ENCODE measurements at places on chromosomes 2 and 18.

DNA sequence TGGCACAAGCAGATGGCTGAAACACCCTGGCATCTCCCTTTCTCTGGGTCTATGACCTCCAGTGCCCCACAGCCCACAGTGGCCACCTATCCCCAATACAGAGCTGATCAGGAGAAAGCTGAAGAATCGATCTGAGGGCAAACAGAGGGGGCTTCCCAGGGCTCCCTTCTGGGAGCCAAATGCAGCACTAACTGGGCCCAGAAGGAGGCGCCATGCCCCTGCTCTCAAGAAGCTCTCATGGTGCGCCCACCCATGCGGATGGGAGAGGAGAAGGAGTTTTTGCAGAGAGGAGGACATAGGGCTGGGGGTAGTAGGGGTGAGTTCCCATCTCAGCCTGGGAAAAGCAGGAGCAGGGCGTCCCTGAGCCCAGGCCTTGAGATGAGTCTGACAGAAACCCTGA is 787.3 kb upstream of the RAB6C start:
- DNase-seq, result no peak

GRCh38 chr18:74153377-74153776 is 5.1 kb downstream of the TIMM21 start:
- no peak for DNase-seq

DNA sequence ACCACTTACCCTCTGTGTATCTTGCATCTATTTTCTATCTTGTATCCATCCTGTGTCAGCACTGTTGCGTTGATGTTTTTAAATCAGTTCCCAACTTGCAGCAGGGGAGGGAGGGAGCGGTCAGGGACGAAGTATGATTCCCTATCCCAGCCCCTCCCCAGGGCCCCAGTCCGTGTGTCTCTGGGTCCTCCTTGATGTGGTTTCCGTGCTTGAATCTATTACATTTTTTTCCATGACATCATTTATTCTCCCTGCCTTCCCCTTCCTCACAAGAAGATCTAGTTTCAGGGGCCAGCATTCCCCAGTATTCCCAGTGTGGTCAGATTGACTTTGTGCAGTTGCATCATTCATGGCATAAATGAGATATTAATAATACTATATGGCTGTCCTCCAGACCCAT is 479.3 kb downstream of the PTPRM start:
- peak; percentile 43 for DNase-seq

- peak; percentile 31 for DNase-seq
Measured at GRCh38 chr2:168705534-168706470, 96.6 kb upstream of the NOSTRIN start.

DNA sequence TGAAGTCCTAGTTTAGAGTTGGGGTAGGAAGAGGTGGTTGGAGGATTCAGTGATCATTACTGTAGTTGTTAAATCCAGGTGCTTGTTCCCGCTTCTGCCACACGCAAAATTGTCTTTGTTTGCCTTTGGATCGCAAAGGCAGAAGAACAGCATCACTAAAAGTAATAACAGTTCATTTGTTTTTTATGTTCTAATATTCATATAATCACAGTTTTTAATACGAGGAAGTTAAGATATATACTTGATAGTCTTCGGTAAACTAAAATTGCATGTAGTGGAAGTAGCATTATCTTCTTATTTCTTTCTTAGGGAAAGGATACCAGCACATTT is 365 bp downstream of the NDUFB3 start:
- no peak for DNase-seq

DNA sequence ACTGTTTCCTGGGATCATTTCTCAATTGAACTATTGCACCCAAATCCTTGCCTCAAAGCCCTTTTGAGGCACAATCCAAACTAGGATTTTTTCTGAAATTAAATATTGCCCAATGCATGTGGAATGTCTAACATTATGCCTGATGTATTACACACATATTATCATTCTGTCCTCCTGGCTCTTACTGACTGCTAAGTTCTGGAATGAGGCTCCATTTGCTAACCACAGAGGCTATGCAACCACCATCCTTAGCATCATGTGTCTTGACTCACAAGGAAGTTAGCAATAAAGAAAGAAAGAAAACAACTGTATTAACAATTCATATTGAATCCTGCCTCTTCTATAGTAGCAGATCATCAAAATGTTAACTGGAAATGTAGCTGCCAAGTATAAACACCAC is 1142.7 kb downstream of the CNTNAP5 start:
- DNase-seq, result peak; percentile 71

DNA sequence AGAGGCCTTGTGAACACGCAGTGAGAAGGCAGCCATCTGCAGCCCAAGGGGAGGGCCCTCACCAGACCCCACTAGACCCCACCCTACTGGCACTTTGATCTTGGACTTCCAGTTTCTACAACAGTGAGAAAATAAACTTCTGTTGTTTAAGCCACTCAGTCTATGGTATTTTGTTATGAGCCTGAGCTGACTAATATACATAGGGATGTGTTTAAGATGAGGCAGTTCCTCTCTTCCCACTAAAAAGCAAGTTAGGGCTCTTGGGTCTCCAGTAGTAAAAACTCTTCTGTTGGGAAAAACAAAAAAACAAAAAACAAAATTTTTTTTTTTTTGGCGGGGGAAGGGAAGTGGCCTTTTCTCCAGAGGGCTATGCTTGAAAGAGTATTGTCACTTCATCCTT is 233.2 kb upstream of the SMAD7 start:
- DNase-seq, result peak; percentile 60

GRCh38 chr2:35887146-35887545 is 468.4 kb upstream of the CRIM1 start:
- no peak for DNase-seq

GRCh38 chr2:159762075-159762474 is 35.9 kb downstream of the CD302 start:
- no peak for DNase-seq

GRCh38 chr2:46988733-46989481 is 73.3 kb upstream of the MCFD2 start:
- DNase-seq, result no peak

- no peak for DNase-seq
Measured at GRCh38 chr2:147425437-147426029, 419.3 kb upstream of the ACVR2A start.

GRCh38 chr2:43276266-43276941 is 50.0 kb upstream of the ZFP36L2 start:
- no peak for DNase-seq

- peak; percentile 41 for DNase-seq
Measured at GRCh38 chr18:58991167-58991798, 126.6 kb downstream of the ZNF532 start.

DNA sequence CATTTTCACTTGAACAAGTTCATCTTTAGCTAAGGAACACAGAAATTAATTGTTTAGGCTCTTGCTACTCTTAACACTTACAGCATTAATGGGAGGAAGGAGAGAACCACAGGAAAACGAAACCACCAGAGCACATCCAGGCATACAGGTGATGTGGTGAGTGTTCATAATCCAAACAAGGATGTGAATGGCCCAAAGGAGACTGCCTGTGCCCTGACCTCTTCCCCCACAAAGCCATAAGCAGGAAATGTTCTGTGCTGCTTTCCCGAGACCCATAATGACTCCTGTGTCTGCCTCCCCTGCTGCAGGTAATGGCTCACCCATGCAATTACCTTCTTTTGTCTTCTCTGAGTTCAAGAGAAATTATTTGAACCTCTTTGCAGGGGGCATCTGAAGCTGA is 295.9 kb upstream of the LINC00305 start:
- DNase-seq, result no peak

DNA sequence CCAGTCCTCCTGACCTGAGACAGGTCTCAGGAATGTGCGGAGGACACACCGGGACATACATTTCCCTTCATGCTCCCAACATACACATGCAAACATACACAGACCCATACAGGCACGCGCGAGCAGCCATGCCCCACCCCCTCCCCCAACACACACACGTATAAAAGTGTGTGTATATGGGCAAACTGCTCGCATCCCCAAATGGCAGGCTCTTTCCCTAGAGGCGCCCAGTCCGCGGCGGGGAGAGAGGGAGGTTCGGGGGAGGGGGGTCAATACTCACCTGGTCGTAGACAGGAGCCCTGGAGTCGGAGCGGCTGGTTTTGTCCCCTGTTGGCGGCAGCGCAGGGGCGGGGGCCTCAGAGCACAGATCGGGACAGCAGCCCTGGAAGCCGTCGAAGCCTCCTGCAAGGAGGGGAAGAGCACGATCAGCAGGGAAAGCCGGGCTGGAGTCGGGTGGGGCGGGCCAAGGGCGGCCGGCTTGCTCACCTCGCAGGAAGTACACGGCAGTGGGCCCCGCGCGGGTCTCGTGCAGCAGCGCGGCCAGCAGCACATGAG is 682 bp downstream of the DUSP2 start:
- no peak for DNase-seq

GRCh38 chr2:30225131-30225762 is 6.1 kb upstream of the LBH start:
- peak; percentile 88 for DNase-seq

GRCh38 chr18:45379903-45380302 is 235.4 kb upstream of the SLC14A2 start:
- DNase-seq, result no peak

GRCh38 chr2:14256890-14257289 is 375.6 kb upstream of the LRATD1 start:
- DNase-seq, result peak; percentile 58

DNA sequence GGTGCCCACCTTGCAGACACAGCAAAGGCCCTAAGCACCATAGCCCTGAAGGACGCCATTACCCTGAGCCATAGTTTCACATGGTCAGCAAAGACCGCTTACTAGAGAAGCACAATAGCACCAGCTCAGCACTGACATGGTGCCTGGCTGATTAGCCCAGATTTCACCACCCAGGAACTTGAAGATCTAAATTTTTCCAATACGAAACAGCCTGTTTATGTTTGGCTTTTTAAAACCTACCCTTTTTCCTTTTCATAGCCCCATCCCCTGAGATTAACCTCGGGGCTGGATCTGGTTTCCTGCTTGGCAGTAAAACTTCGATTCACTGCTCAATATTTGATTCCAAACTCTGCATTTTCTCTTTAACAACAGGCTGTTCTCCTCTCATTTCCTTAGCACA is 158.5 kb upstream of the PID1 start:
- no peak for DNase-seq

DNA sequence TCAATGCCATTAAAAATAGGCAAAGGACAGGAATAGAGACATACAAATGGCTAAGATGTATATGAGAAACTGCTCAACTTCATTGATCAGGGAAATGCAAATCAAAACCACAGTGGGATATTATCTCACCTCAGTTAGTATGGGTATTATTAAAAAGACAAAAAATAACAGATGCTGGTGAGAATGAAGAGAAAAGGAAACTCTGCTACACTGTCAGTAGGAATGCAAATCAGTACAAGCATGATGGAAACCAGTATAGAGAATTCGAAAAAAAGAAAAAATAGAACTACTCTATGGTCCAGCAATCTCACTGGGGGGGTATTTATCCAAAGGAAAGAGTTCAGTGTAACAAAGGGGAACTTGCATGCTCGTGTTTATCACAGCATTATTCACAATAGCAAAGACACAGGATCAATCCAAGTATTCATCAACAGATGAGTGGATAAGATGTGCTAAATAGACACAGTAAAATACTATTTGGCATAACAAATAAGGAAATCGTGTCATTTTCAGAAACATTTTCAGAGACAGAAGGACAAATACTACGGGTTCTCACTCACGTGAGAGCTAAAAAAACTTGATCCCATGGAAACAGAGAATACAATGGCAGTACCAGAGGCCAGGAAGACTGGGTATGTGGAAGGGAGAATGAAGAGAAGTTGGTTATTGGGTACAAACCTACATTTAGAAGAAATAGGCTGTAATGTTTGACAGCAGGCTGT is 60.6 kb downstream of the CCDC74A start:
- no peak for DNase-seq

DNA sequence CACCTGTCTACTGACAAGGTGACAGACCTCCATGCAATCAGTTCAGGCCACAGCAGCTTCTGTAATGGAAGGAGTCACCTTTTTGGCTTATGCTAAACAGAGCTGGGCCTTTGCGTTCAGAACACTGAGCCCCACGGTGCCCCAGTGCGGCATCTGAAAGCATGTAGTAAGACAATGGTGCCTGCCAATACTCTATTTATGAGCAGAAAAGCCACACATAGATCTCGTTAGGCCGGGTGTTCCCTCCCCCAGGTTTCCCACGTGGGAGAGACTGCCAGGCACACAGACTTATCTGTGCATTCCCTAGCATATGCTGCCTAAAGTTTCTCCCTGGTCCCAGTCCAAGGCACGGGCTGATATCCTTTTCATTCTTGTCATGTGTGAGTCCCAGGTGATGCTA is 150.9 kb downstream of the ACTR3 start:
- DNase-seq, result no peak

GRCh38 chr2:228845162-228845925 is 425.7 kb downstream of the PID1 start:
- DNase-seq, result no peak

DNA sequence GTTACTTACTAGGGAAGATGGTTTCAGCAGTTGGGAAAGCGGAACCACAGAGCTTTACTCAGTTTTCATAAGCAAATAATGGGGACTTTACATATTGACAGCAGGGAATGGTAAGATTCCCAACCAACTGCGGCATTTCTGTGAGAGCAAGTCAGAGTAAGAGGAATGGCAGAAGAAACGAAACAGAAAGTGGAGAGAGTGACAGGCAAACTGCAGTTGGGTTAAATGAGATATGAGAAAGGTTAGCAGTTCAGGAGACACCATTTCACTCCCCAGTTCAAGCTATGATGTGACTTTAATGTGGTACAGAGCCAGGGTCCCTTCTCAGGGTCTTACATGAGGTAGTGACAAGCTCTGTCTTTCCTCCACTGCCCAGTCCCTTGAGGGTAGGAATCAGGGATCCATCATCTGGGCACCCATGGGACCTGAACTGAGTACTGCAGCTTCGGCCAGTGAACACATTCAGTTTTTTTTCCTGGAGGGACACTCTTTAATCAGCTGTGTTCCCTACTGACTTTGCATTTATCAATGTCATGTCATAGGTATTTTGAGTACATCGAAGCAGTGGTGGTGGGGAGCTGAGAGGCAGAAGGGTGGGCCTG is 33.0 kb upstream of the GREB1 start:
- DNase-seq, result no peak
